ENCODE measurements at places on chromosomes 5 and 9.

- DNase-seq, result no peak
Measured at GRCh38 chr9:100350188-100350587, 2.6 kb downstream of the TEX10 start.

- DNase-seq, result no peak
Measured at GRCh38 chr5:156394642-156395305, 67.8 kb downstream of the SGCD start.

GRCh38 chr5:1190278-1190677 is 11.1 kb upstream of the SLC6A19 start:
- DNase-seq, result no peak

DNA sequence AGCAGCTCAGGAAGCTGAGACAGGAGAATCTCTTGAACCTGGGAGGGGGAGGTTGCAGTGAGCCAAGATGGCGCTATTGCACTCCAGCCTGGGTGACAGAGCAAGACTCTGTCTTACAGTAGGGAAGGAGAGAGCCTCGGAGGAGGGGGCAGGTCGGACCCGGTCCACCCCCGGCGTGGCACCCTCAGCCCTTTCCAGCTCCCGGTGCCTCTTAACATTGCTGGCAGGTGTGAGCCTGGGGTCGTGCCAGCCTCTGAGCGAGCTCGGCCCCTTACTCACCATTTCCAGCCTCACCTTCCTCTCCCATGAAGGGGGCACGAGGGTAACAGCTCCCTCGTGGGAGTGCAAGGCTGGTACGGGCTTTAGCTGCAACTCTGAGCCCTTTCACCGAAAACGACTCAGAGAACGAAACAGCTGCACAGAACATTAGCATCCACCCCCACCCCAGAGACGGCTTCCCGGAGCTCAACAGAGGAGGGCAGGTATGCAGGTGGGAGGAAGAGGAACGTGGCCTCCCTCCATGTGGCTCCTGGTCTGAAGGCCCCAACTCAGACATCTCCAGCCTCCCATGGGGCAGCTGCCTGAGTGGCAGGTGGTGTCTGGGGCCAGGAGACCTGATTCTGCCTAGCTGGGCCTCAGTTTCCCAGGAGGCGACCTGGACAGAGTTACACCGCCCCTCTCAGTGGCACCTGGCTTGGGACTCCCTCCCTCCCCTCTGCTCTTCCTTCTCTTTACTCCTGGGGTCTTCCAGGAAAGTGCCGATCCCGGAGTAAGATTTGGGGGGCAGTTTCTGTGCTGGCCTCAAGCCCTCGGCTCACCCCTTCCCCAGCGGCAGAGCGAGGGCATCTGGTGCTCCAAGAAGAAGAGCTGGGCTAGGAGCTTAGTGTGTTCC is 28.5 kb upstream of the ABO start:
- no peak for DNase-seq

GRCh38 chr9:19032406-19032805 is 603 bp downstream of the SAXO1 start:
- DNase-seq, result no peak

GRCh38 chr5:134034326-134034725 is 29.6 kb upstream of the VDAC1 start:
- no peak for DNase-seq

- DNase-seq, result no peak
Measured at GRCh38 chr5:113405530-113405929, 29.3 kb downstream of the TSSK1B start.

- DNase-seq, result no peak
Measured at GRCh38 chr5:78132507-78132906, 162.0 kb downstream of the AP3B1 start.

DNA sequence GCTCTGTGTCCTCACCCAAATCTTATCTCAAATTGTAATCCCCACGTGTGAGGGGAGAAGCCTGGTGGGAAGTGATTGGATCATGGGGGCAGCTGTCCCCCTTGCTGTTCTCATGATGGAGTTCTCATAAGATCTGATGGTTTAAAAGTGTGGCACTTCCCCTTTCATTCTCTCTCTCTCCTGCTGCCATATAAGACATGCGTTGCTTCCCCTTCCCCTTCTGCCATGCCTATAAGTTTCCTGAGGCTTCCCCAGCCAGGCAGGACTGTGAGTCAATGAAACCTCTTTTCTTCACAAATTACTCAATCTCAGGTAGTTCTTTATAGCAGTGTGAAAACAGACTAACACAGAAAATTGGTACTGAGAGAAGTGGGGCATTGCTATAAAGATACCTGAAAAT is 107.7 kb downstream of the DMAC1 start:
- no peak for DNase-seq

DNA sequence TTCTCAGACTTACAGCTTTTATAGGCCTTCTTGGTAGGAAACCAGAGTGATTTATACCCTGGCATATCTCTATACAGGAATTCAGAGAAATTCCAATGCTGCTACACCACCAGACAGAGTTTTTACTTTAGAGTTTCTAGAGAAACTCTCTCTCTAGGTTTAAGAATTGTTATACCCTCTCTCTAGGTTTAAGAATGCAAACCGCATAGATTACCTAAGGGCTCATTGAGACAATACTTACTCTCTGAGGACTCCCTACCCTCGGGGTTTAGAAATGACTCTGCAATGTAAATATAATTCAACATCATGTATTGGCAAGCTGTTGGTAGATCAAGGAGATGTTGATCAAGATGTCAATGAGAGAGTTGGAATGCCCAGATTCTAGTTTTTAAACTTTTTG is 15.3 kb upstream of the ELAVL2 start:
- DNase-seq, result no peak

DNA sequence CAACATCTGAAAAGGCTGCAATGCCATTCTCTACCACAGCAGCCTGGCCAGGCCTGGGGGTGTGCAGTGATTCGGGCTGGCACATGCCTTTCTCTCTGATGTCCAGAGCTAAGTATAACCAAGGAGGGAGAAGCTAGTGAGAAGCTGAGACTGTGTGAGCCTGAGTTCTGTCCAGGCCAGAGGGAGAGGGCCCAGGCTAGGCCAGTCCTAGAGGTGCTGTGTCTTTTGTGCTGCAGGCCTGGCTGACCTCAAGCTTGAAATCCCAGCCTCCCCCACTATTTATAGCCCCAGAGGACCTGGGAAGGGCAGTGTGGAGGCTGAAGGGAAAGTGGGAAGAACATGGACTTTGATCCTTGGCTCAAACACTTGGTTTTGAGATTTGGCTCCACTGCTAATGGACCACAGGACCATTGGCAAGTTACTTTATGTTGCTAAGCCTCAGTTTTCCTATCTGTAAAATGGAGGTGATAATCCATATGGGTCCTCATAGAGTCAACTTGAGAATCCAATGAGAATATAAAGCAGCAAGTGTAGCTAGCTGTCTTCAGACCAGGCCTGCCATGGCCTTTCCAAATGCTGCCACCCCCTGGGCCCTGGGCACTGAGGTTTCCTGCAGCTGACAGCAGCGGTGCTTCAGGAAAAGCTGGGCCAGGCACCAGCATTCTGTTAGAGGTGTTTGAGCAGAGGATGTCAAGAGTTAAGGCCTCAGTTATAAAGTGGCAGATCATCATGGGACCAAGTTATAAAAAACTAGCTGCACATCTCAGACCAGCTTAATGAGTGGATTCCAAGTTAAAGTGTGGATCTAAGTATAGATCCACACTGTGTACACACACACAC is 21.1 kb downstream of the BNIP1 start:
- DNase-seq, result no peak

- DNase-seq, result no peak
Measured at GRCh38 chr5:83528439-83528769, 56.9 kb downstream of the VCAN start.

- DNase-seq, result no peak
Measured at GRCh38 chr5:68555907-68556681, 340.5 kb downstream of the PIK3R1 start.

GRCh38 chr5:115553082-115553481 is 8.5 kb upstream of the FEM1C start:
- DNase-seq, result no peak

DNA sequence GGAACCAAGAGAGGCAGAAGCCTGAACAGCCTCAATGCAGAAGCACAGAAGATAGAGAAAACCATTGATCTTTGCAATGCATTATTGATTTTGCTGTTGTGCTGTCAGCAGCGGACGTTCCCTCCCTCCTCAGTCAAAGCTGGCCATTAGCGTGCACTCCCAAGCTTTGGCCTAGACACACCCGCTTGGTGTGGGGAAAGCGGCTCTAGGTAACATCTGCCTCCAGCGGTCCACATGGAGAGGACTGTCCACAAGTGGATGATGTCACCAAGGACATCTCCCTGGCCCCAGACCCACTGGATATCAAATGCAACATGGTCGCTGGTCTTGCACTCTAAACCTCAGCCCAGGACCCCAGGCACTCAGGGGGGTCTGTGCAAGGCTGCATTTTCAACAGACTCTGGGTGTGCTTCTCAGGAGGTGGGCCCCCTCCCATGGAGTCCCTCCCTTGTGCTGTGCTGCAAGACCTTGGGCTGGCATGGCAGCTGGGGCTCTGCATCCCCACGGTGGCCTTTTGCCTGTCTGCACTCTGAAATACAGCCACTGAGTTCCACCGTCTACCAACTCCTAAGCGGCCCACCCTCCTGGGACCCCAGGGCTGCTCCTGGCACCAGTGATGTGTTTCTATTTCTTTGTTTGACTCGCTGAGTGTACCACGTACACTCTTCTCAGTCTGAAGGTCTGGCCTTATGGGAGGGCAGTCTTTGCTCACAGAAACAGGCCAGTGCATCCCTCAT is 1.9 kb downstream of the SEMA4D start:
- DNase-seq, result no peak

- no peak for DNase-seq
Measured at GRCh38 chr5:19406576-19407365, 581.2 kb downstream of the CDH18 start.

DNA sequence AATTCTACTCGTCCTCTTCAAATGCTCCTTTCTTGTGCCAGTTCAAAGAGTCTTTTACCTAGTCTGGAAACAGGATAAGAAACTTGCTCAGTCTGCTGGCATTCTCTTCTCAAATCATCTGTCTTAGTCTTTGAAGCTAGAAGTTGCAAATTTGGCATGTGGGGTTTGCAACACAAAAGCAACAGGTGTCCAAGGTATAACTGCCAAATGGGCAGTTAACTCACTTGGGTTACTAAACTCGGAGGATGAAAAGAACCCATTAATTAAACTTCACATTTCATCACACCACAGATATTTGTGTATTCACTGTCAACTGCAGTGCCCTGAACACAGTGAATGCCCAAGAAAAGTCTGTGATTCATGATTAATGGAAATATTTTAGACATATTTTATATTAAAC is 108.0 kb upstream of the TARS1 start:
- DNase-seq, result no peak

GRCh38 chr9:97411440-97411788 is 482 bp upstream of the TDRD7 start:
- DNase-seq, result no peak

- no peak for DNase-seq
Measured at GRCh38 chr5:43000111-43000840, 39.8 kb downstream of the ANXA2R start.

DNA sequence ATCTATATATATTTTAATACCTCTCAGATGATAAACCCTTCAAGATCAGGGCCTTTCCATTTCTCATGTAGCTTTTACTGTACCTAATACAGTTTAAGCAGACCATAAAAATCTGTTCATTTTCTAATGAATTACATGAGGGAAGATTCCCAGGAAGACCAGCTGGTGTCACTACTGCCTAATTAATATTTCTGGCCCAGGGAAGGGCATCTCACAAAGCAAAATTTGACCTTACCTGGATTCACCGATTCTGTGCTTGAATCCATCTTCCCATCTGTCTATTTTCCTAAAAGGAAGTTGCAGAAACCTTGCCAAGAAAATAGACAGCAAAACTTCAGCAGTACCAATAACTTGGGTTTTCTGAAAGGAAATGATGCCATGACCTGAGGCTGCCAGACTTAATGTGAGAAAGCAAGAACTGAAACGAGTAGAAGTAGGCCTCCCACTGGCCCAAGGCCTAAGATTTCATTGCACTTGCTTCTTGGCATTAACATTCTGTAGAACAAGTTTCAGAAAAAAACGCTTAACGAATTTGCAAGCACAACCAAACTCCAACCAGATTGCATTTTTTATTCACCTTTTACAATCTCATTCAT is 83.0 kb upstream of the GLIS3 start:
- no peak for DNase-seq
